D721Med (cell line): ENCODE measurements at places on chromosomes 11 and 22.
A peak's percentile ranks its signal among the peaks of the same experiment; 100 is the strongest.

GRCh38 chr22:20964090-20964798 is 2.8 kb upstream of the AIFM3 start:
- DNase-seq, result no peak

- DNase-seq, result no peak
Measured at GRCh38 chr11:14973621-14974514, 1.7 kb upstream of the CALCA start.

GRCh38 chr11:109421981-109422869 is at the start of gene C11orf87:
TSS of gene C11orf87 (plus strand) at chr11:109422190. CDS start at chr11:109423634, 1,444 bp downstream.
- DNase-seq, result no peak

DNA sequence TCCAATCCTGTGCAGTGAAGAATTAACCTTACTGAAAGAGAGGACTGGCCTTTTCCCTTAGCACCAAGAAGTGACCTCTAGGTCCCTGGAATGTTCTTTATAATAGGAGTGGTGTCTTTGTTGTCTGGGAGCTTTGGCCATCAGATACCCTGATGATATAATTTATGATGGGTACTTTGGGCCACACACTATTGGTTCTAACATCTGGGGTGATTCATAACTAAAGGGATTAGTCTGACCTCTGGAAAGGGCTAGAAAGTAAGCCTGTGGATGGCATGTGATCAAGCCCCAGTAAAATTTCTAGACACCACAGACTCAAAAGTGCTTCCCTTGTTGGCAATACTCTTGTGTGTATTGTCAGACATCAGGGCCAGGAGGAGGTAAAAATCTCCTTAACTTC is 891.2 kb downstream of the KCNA4 start:
- no peak for DNase-seq

DNA sequence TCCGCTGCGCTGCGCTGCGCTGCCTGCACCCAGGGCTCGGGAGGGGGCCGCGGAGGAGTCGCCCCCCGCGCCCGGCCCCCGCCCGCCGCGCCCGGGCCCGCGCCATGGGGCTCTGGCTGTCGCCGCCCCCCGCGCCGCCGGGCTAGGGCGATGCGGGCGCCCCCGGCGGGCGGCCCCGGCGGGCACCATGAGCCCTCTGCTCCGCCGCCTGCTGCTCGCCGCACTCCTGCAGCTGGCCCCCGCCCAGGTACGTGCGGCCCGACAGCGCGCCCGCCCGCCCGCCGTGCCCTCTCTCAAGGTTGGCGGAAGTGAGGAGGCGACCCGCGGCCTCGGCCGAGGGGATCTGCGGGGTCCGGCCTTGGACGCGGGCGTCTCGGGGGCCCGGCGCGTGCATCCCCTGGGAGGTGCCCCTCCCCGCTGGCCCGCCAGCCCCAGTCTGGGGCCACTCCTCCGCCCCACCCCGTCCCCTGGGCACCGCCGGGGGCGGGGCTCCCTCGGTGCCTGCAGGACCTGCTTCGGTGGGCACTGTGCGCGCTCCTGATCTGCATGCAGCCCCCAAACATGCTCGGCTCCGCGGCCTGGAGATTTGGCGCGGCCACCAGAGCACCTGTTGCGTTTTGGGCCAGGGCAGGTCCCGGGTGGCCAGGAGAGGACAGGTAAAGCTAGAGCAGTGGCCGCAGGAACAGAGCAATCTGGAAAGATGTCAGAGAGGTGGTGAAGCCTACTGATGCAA is 429 bp downstream of the VEGFB start:
- DNase-seq, result no peak

- no peak for DNase-seq
Measured at GRCh38 chr22:35552196-35552842, 11.7 kb downstream of the RASD2 start.

- DNase-seq, result no peak
Measured at GRCh38 chr11:103895106-103895505, 141.3 kb upstream of the DDI1 start.

GRCh38 chr11:23227078-23227445 is 366.8 kb upstream of the CCDC179 start:
- no peak for DNase-seq

- DNase-seq, result no peak
Measured at GRCh38 chr11:57320719-57321387, 3.9 kb downstream of the TNKS1BP1 start.

DNA sequence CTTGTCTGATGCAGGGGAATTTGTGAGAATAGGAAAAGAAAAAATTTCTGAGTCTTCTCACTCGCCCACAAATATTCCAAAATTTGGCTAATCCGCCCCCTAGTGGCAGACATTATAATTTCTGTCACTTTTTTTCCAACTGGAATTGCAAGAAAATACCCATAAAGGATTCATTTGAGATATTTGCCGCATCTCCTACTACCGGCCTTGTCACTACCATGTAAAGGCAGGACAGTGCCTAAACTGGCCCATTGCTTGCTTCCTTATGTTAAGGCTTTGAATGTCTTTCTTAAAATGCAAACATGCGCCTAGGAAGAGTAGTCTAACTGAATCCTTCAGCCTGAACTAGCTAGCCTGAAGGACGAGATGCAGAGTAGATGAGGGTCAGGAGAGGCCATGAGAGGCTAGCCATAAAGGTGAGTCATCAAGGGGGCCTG is 9.3 kb upstream of the CEP295 start:
- DNase-seq, result no peak

GRCh38 chr22:48589901-48590300 is 1237.8 kb downstream of the BRD1 start:
- no peak for DNase-seq

DNA sequence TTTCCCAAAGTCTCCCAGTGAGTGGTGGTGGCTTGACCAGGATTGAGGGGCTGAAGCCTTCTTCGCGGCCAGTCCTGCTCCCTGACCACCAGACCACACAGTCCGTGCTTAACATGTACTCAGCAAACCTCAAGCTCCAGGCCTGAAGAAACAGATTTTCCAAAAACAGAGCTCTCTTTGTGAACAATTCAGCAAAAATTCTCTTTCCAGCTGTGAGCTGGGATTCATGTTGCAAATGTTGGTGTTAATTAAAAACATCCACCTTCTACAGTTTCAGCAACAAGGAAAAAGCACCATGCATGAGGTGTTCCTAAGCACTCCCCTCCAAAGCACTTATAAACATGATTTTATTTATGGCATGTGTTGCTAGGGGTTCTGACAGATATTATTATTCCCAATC is 129.5 kb downstream of the ETS1 start:
- DNase-seq, result no peak

- peak; percentile 48 for DNase-seq
Measured at GRCh38 chr11:789943-790342, at the start of gene CEND1. TSS of gene CEND1 (minus strand) at chr11:790090. CDS start at chr11:788576, 1,514 bp downstream.

DNA sequence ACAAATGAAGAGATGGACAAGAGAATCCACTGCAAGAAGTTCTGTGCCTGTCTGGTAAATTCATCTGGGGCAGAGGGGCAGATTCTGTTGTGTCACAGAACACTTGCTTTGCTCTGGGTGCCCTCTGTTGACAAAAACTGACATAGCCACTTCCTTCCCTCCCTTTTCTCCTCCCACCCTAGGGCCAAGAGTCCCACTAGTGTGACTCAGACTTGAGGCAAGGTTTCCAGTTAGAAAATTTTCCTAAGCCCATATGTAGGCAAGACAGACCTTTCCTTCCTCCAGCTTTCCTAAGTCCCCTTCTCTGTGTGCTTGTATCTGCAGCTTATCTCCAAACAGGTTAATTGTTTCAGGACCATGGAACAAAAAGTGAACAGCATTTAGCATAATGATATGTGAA is 106.8 kb downstream of the RBFOX2 start:
- DNase-seq, result no peak

GRCh38 chr11:65059959-65060824 is 1.8 kb upstream of the NAALADL1 start:
- DNase-seq, result no peak

GRCh38 chr11:1536065-1536843 is 35.8 kb downstream of the DUSP8 start:
- DNase-seq, result no peak

DNA sequence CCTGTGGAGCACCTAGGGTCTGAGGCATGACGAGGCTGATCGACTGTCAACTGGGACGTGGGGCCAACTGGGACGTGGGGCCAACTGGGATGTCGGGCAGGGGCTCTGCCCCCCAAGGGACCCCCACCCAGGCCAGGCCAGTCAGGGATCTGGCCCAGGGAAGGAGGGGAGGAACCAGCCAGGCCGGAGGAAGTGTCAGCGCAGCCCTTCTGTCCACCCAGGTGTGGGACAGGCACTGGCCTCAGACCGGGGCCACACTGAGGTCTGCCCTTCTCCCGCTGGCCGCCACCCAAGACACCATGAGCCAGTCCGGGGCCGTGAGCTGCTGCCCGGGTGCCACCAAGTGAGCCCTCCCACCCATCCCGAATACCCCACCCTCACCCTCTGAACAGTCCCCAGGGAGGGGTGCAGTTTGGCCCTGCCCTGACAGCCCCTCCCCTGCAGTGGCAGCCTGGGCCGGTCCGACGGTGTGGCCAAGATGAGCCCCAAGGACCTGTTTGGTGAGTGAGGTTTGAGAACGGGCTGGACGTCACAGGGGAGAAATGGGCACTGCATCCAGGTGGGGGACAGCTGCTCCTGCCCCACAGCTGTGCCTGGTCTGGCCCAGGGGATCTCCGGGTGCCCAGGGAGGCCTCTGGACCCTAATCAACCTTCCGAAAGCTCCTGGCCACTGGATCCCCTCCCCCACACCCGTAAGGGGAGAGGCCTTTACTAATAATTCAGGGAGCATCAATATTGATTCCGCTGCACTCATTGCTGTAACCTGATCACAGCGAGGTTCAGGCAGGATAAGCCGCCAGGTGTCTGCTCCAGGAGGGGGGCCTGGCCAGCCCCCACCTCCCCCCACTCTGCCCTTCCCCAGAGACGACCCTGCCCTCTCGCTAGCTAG is 3.3 kb downstream of the EPS8L2 start:
- DNase-seq, result no peak

DNA sequence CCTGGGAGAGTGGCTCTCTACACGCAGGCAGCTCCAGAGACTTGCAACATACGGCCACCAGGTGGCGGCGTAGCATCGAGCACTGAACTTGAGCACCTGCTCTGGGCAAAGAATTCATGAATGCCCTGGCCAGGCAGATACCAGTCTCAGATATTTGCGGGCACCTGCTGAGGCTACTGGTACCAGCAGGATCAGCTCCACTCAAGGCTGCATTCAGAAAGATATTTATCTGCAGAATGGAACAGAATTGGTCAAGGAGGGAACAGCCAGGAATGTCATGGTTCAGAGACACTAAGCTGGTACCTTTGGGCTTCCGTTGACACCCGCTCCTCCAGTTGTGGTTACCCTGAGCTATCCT is 10.8 kb upstream of the CCDC86 start:
- DNase-seq, result peak; percentile 70

- DNase-seq, result no peak
Measured at GRCh38 chr11:69696749-69697468, 6.9 kb downstream of the FGF19 start.

DNA sequence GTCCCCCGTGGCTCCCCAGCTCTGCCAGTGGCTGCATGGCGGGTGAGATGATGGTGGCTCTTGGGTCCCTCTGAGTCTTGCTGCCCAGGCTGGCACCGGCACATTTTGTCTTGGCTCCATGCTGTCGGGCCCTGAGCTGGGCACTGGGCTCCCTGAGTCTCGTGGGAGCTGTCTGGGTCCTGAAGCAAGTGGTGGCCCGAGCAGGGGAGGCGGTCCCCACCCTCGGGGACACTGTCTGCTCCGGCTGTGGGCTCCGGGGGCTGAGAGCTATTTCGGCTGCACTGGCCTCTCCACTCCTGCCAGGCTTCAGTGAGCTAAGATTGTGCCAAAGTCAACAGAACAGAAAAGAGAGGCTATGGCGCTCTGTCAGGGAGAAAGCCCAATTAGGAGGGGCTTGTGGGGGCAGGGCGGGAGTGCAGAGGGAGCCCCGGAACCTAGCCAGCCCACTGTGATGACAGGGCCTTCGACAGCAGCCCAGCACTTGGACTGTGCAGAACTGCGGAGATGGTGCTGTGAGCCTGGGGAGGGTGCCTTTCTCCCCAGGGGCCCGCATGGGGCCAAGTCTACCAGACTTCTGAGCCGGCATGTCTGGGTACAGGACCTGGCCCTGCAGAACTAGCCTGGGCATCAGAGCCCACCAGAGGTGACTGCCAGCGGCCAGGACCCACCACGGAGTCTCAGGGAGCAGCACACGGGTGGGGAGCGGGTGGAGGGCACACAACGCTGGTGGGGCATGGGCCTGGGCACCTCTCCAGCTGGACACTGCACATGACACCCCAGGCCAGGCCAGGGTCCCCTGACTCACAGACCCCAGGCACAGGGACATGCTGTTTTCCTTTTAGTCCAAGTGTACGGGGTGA is 38.0 kb downstream of the RTN4R start:
- DNase-seq, result no peak

DNA sequence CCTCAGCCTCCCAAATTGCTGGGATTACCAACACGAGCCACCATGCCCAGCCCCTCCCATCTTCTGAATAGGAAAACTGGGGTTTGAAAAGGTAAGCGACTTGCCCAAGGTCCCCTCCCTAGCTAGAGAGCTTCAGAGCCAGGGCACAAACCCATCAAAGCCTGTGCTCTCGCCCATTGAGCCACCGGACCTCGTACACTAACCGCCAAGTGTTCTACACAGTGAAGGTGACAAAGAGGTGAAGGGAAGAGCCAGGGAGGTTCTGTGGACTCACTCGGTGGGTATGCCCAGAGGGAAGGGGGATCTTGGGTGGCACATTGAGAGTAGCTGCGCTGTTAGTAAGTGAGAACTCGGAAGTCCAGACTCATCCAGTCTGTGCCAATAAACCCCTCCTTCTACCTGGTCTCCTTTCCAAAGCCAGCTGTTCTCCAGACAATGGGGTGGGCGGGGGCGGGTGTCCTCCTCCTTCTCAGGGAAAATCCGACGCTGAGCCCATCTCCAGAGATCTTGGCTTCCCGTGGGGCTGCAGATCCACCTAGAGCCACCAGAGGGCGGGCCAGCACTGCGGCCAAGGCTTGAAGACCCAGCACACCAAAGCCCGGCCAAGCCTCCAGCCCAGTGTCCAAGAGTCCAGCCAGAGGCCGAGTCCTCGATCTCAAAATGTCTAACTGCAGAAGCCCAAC is 3.2 kb upstream of the RTN4RL2 start:
- DNase-seq, result no peak

GRCh38 chr11:31247321-31247720 is 122.2 kb downstream of the DCDC1 start:
- no peak for DNase-seq

GRCh38 chr22:41974691-41975290 is 5.5 kb downstream of the SEPTIN3 start:
- no peak for DNase-seq

GRCh38 chr22:38240734-38241252 is 32.0 kb downstream of the TMEM184B start:
- no peak for DNase-seq

DNA sequence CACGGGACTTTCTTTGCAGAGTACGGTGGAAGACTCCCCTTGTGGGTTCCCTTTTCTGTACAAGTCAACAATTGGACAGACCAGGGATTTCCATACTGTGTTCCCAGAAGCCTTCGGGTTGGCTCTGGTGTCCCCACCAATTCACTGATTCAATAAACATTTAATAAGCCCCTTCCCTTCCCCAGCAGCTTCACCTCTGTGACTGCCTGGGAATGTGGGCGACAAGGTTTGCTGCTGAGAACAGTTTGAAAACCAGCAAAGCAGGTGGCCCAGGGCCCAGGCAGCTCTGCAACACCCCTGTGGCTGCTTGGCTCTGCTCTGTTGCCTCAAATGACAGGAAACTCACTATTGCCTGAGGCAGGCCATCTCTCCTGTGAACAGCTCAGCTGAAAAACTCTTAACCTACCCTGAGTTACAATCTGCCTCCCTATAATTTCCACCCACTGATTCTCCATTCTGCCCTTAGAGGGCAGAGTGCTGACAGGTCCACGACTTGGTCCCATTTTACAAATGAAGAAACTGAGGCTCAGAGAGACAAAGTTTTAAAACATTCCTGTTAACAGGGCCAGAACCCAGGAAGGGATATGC is 10.4 kb downstream of the ADORA2A start:
- DNase-seq, result peak; percentile 22
